Renal cortical epithelial cell (primary cell): ENCODE measurements at places on chromosomes 12 and 14. TPM values are rescaled to one million over a fixed set of nuclear protein-coding genes. Genes with fewer than 3 reads are reported as not detected.

CTSG gene
- not detected in 2 replicates for total RNA-seq

CLEC14A gene
- total RNA-seq = under 0.01 and 0.20 TPM in 2 replicates

DNAI7 gene
- 3.8 TPM in 1 of 2 replicates, not detected in the other for total RNA-seq

ADAM20 gene
- 0.87 and 2.4 TPM in 2 replicates for total RNA-seq

PTHLH gene
- total RNA-seq = 0.40 and 9.7 TPM in 2 replicates

DDN gene
- 0.05 TPM in 1 of 2 replicates, not detected in the other for total RNA-seq

SIRT4 gene
- 1.0 and 2.4 TPM in 2 replicates for total RNA-seq

ACRBP gene
- total RNA-seq = 0.15 and 0.17 TPM in 2 replicates

VRTN gene
- total RNA-seq = not detected in 2 replicates

ARHGEF25 gene
- 1.7 and 7.0 TPM in 2 replicates for total RNA-seq

RFX4 gene
- not detected in 2 replicates for total RNA-seq

RNFT2 gene
- 2.3 and 5.6 TPM in 2 replicates for total RNA-seq

RNASE3 gene
- total RNA-seq = not detected in 2 replicates

ESR2 gene
- total RNA-seq = 0.20 TPM in 1 of 2 replicates, not detected in the other

P2RX2 gene
- total RNA-seq = not detected in 2 replicates

DAO gene
- not detected in 2 replicates for total RNA-seq

PARP2 gene
- total RNA-seq = 4.2 and 12.6 TPM in 2 replicates

CDCA3 gene
- 1.3 and 4.7 TPM in 2 replicates for total RNA-seq

CLEC1B gene
- not detected in 2 replicates for total RNA-seq

SERPINA4 gene
- total RNA-seq = 0.55 TPM in 1 of 2 replicates, not detected in the other

PCED1B gene
- total RNA-seq = 1.6 and 3.5 TPM in 2 replicates

LUM gene
- 31.9 and 39.1 TPM in 2 replicates for total RNA-seq

CLEC2A gene
- not detected in 2 replicates for total RNA-seq

NANOG gene
- not detected in 2 replicates for total RNA-seq

MYG1 gene
- total RNA-seq = 28.4 and 42.9 TPM in 2 replicates

SLC10A1 gene
- not detected in 2 replicates for total RNA-seq

AVPR1A gene
- 0.05 and 0.69 TPM in 2 replicates for total RNA-seq

RPGRIP1 gene
- total RNA-seq = 0.05 TPM in 1 of 2 replicates, not detected in the other

CD163 gene
- total RNA-seq = not detected in 2 replicates

PRH2 gene
- not detected in 2 replicates for total RNA-seq

FBXW8 gene
- 10.4 and 17.9 TPM in 2 replicates for total RNA-seq

TTC6 gene
- 0.30 and 1.6 TPM in 2 replicates for total RNA-seq

BMP4 gene
- 1.2 and 4.0 TPM in 2 replicates for total RNA-seq

PSMB11 gene
- total RNA-seq = not detected in 2 replicates

KRT72 gene
- total RNA-seq = not detected in 2 replicates

BEST3 gene
- total RNA-seq = 0.55 and 0.87 TPM in 2 replicates

PPP1CC gene
- 74.5 and 83.7 TPM in 2 replicates for total RNA-seq

FAM90A1 gene
- total RNA-seq = 0.10 TPM in 1 of 2 replicates, not detected in the other

GARIN6 gene
- not detected in 2 replicates for total RNA-seq

LRTM2 gene
- not detected in 2 replicates for total RNA-seq

HNF1A gene
- total RNA-seq = 1.7 and 1.9 TPM in 2 replicates

AEBP2 gene
- total RNA-seq = 21.7 and 61.7 TPM in 2 replicates

SSPN gene
- 8.5 and 12.8 TPM in 2 replicates for total RNA-seq

ACOT4 gene
- 2.7 and 6.3 TPM in 2 replicates for total RNA-seq

OR4K1 gene
- total RNA-seq = not detected in 2 replicates

PPFIA2 gene
- total RNA-seq = 0.87 and 6.2 TPM in 2 replicates

CLEC12A gene
- total RNA-seq = not detected in 2 replicates

OVCH1 gene
- not detected in 2 replicates for total RNA-seq

APOF gene
- total RNA-seq = not detected in 2 replicates

ZBTB42 gene
- total RNA-seq = 7.6 and 8.1 TPM in 2 replicates

CAPZA3 gene
- total RNA-seq = not detected in 2 replicates

MYL2 gene
- total RNA-seq = not detected in 2 replicates

HOXC12 gene
- not detected in 2 replicates for total RNA-seq
